ENCODE measurements at places on chromosomes 6 and 20.

GRCh38 chr6:11528996-11529395 lies 8.6 kb upstream of the TMEM170B start:
- no peak for DNase-seq

DNA sequence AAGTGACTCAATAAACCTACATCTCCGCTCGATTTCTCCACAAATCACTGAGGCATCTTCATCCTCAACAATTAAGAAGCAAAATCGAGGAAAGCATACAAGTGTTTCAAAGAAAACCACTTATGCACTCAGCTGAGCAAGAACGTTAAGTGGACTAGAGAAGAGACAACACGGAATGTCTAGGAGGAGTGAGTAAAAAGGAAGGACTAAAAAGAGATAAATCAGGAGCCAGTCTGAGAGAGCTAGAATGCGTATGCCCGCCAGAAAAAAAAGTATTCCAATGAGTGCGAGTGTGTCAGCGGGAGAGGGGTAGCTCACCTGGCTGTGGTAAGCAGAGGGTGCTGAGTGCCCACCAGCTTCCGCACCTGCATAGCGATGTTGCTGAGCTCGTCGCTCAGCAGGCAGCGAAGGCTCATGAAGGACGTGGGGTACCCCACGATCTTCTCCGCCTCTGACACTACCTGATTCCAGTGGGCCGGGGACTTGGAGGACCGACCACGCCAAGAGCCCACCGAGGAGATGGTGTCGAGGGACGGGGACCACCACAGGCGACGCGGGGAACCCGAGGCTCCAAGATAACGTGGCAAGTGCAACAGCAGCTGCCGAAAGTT lies 587 bp downstream of the PDSS2 start:
- DNase-seq: no peak

DNA sequence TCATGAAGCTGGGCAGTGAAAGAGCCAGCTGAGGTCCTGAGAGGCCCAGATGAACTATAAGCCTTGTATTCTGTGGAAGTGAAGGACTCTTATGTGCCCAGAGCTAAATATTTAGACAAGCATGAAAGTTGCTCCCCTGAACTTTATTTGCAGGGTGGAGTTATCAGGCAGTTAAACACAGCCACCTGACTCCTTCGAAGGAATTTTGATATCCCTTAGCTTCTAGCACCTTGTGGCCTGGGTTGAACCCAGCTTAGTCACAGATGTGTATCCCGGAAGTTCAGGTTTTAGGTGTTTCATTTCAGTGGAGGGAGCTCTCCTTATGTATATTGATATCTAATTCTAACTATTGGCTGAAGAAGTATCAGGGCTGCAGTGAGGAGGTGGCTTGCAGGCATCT lies 20.4 kb downstream of the NR2E1 start:
- DNase-seq: no peak

DNA sequence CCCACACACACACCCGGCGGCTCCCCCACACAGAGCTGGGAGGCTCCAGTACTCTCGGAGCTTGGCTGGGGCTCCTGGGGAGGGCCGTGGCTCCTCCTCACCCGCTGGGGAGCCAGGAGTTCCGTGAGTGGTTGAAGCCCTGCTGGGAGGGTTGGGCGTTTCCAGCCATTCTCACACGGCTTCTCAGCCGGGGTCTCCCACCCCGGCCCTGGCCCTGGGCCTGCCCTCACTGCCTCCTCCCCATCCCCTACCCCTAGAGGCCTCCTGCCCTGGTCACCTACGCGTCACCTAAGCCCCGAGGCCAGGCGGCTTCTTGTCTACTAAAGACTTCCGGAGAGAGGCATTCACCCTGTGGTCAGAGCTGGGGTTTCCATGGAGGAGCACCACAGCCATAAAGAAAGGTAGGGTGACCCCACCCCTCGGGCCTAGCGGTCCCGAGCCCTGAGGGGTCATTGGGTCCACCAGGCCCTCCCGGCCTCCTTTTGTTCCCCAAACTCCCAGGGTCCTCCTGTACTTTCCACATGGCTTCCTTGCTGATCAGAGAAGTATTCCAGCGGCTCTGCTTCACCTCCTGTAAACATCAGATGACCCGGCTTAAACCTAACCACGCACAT lies 99.3 kb downstream of the TTLL2 start:
- no peak for DNase-seq

GRCh38 chr6:129590408-129591022 lies 119.5 kb downstream of the ARHGAP18 start:
- no peak for DNase-seq

DNA sequence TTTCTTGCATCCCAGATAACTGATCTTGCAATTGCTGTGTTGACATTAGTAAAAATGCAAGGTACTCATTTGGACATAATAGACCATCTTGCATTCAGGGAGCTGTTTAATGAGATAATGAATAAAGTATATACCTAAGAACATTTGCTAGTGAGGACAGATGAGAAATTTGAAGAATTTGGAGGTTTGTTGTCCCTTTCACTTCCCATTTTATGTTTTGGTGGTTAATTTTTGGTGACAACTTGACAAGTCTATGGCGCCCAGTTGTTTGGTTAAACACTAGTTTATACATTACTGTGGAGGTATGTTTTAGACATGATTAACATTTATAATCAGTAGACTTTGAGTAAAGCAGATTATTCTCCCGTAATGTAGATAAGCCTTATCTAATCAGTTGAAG lies 300.2 kb upstream of the SYNCRIP start:
- no peak for DNase-seq

DNA sequence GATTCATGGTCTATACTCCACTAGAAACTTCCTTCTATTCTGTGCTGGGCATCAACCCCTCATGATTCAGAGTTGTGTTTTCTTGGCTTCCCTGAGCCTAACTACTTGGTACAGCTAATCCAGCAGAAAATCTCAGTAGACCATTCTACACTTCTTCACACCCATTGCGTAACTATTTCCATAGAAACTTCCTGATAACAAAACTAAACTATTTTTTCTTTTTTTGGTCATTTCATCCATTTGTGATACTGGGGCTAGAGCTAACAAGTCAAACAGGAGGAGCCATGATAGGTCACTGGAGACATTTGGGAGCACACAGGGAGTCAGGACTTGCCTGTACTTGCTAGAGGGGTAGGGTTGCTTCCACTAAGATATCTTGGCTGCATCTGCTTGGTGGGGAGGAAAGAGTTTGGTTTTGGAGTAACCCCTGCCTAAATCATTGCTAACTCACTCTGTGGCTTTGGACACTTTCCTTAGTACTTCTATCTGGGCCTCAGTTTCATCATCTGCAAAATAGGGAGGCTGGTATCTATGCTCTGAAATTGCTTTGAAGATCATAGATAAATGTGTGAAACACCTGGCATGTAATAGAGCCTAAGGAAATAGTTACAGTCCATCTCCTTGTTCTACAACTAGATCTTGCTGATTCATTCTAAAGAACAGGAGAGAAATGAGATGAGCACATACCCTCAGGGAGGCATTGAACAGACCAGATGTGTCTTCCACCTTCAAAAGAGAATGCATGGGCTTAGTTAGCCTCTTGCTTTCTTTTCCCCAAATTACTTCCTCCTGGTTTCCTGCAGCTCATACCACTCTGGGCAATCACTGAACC lies 127.9 kb upstream of the ADGRF1 start:
- DNase-seq: no peak

DNA sequence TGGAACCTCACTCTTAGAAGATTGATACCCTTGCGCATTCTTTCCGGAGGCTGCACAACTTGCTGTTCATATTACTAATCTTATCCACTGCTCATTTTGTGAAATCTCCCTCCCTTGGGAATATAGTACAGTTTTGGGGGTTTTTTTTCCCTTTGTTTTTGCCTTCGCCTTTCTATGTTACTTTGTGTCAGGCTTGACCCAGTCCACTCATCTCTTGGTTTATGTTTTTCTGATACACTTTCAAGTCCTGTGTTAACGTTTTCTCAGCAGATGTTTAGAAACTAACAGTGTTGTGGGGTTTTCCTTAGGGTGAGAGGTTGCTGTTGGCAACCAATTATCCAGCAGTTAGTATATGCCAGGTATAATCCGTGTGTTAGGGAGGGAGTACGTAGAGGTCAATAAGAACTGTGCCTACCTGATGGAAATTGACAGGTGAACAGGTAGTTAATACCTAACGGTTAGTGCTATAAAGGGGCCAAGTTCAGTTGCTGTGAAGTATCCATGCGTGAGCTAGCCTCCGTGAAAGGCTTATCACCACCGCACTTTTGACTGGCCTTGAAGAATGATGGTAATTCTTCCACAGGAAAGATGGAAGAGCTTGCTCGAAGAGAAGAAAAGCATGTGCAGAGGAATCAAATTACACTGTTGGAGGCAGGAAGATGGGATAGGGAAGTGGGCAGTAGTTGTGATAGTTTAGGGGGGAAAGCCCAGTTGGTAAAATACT lies 1.4 kb downstream of the NFYA start:
- peak; percentile 28 for DNase-seq
